ENCODE measurements at places on chromosomes 5 and 9. TPM values are rescaled to one million over a fixed set of nuclear protein-coding genes. Genes with fewer than 3 reads are reported as not detected.

DNA sequence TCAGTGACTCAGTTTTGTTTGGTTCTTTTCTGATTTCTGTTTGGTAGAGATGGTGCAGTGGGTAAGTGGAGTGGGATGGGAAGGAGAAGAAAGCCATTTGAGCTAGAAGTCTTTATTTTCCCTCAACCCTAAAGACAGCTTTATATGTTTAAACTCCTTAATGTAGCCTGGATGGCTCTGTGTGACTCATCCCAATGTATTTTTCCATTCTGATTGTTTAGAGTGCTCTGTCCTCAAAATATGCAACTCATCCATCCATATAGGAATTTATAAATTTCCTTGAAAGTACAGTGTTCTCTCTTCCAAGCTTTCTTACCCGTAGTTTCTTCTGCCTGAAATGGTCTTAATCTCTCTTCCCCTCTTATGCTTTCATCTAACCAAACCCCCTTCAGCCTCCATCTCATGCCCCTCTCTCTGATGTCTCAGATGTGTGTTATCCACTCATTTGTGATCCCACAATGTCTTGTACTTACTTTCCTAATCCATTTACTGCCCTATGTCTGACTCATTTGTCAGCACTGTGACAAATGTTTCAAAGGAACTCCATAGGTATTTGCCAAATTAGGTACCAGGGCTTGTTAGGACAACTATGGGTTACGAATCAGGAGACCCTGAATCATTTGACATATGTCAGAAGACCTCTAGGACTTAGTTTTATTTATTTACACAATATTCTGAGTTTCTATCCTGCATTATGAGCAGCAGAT is 217.5 kb upstream of the SGCD start:
- DNase-seq = no peak

DNA sequence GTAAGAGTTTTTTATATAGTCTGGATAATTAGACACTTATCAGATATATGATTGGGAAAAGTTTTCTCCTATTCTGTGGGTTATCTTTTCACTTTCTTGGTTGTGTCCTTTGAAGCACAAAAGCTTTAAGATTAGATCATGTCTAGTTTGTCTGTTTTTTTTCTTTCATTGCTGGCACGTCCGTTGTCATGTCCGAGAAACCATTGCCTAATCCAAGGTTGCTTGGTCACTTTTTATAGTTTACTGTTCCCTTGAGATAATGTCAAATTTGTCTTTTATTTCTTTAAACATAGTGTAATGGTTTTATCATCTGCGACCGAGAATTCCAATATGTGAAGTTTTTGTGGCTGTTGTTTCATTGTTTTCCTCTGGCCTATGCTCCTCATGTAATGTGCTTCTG is 28.8 kb downstream of the GARNL3 start:
- no peak for DNase-seq

DNA sequence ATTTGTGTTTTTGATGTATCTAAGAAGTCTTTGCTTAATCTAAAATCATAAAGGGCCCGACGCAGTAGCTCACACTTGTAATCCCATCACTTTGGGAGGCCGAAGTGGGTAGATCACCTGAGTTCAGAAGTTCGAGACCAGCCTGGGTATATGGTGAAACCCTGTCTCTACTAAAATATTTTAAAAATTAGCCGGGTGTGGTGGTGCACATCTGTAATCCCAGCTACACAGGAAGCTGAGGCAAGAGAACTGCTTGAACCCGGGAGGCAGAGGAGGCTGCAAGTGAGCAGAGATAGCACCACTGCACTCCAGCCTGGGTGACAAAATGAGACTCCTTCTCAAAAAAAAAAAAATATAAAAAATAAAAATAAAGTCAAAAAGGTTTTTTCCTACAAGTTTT is 9.6 kb downstream of the IL6ST start:
- no peak for DNase-seq

DNA sequence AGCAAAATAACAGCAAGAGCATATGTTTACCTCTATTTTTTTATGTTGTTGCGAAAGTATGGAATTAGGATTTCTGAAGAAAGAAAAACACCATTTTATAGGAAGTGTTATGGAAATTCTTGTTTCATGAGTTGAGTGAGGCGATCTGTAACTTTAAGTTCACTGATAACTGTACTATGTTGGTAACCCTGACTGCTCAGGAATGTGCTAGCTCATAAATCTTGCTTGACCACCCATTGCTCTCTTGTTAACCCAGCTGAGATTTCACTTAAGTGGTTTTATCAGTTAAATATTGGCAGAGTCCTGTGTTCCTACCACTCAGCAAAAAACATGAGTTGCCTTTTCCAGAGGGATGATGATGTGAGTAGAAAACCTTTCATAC is 91.1 kb upstream of the STARD4 start:
- DNase-seq = no peak

DNA sequence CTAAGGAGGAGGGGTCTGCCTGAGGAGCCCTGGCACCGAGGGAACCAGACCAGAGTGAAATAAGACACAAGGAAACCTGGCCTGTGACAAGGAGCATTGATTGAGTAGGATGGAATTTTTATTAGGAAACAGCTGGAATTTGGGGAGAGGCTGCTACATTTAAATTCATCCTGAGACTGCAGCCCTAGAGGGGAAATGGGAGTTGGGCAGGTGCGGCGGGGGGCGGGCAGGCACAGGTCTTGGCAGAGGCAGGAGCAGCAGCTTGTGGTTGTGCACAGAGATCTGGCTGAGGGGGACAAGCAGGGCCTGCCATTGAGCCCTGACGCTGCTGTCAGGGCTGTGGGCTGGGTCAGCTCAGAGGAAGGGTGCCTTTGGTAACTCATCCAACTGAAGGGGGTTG is 71.6 kb downstream of the PCDH1 start:
- no peak for DNase-seq

DNA sequence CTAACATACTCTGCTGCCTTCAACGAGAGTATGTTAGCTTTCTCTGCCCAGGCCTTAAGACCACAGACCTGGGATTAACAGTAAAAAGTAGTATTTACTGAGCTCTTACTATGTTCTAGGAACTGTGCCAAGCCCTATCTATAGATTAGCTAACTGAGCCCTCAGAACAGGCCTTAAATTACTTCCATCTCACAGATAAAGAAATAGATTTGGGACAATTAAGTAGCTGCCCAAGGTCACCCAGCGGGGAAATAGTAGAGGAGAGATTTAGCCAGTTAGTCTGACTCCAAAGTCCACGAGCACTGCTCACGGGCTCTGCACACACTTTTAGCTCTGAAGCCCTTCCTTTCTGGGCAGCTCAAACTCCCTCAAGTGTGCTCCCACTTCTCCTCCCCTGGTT is 64.5 kb upstream of the EQTN start:
- DNase-seq = no peak

Gene IFNB1
- 0.81 TPM for total RNA-seq

DNA sequence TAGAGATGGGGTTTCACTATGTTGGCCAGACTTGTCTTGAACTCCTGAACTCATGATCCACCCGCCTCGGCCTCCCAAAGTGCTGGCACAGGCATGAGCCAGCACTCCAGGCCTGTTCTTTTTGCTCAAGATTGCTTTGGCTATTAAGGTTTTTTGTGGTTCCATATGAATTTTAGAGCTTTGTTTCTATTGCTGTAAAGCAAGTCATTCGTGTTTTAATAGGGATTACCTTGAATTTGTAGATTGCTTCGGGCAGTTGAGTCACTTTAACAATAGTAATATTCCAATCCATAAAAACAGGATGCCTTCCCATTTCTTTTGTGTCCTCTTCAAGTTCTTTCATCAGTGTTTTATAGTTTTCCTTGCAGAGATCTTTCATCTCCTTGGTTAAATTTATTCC is 22.1 kb downstream of the C6 start:
- DNase-seq = no peak

Gene KDM4C
- 1.8 TPM for total RNA-seq

Gene VAV2
- total RNA-seq = 17.3 TPM

Gene SHLD3
- total RNA-seq = 4.7 TPM

Gene TENT4A
- total RNA-seq = 14.6 TPM

Gene TNC
- total RNA-seq = 4.2 TPM

- DNase-seq = no peak
Measured at GRCh38 chr5:115888027-115888426, 46.3 kb downstream of the AP3S1 start.

DNA sequence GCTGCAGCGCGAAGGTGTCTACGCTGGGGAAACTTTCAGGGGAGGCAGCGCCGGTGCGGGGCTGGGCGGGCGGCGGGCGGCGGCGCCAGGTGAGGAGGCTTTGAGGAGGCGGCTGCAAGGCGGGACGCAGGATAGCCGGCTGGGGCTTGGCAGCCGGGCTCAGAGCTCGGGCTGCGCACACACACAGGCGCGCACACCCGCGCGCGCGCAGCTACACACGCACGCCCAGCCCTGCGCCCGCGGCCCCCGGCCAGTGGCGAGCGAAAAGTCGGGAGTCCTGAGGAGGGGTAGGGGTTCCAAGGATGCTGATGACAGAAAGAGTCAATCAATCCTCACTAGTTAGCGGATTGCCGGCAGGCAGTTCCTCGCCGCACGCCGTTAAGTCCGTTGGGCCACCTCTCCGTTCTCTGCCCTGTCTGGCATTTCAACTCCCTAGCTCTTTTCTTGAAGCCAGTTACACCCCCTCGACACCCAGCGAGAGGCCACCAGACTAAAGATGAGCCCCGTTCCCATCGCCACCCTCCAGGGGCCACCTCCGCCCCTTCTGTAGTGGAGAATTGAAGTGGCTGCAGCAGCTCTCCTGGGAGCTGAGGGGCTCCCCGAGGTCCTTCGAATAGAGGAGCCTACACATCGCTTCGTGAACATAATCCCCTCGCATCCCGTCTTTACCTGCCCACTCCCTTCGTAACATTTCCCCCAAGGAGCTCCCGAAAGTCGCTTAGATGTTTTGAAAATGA is 1640.3 kb upstream of the C9orf72 start:
- DNase-seq = no peak

GRCh38 chr5:111514087-111514486 is 1.8 kb upstream of the STARD4 start:
- DNase-seq = no peak

Gene PCDHGA8
- 0.03 TPM for total RNA-seq

DNA sequence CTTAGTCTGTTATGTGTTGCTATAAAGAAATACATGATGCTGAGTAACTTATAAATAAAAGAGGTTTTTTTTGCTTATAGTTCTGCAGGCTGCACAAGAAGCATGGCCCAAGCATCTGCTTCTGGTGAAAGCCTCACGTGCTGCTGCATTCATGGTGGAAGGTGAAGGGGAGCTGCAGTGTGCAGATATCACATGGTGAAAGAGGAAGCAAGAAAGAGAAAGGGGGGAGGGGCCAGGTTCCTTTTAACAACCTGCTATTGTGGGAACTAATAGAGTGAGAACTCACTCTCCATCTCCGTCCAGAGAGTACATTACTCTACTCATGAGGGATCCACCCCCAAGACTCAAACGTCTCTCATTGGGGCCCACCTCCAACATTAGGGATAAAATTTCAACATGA is 12.5 kb upstream of the PARP8 start:
- no peak for DNase-seq

GRCh38 chr5:68433923-68434879 is 218.6 kb downstream of the PIK3R1 start:
- peak; percentile 94 for DNase-seq

Gene SMIM27
- total RNA-seq = not detected

- DNase-seq = peak; percentile 43
Measured at GRCh38 chr9:98074115-98074990, 17.8 kb downstream of the NANS start.

Gene IARS1
- total RNA-seq = 283 TPM

- DNase-seq = no peak
Measured at GRCh38 chr9:38652486-38652885, 32.1 kb upstream of the ANKRD18A start.

Gene CARTPT
- total RNA-seq = not detected

- no peak for DNase-seq
Measured at GRCh38 chr5:43638546-43638945, 35.6 kb downstream of the NNT start.

GRCh38 chr5:107502676-107503060 is 168.1 kb downstream of the EFNA5 start:
- DNase-seq = no peak

Gene GRIA1
- total RNA-seq = not detected

DNA sequence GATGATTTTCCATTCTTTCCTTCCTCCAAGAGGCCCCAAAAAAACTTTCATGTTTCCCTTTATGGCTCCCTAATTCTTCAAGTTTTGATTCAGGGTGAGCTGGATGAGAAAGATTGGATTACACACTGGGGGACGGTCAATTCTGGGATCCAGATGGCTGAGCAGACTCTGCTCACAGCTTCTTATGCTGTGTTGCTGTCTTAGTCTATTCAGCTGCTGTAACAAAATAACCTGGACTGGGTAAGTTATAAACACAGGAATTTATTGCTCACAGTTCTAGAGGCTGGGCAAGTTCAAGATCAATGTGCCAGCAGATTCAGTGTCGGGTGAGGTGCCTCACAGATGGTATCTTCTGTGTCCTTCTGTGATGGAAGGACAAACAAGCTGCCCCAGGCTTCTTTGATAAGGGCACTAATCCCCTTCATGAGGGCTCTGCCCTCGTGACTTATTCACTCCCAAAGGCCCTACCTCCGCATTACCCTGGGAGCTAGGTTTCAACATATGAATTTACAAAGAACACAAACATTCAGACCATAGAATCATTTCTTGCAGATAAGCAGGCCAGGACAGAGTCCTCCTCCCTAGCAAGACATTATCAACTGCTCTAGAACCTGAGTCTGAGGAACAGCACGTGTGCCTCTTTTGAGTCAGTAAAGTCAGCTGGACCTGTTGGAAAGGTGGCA is 23.1 kb upstream of the SMAD5 start:
- no peak for DNase-seq

Gene PCDHGC4
- not detected for total RNA-seq

GRCh38 chr5:74299833-74300232 is 340.7 kb downstream of the ENC1 start:
- no peak for DNase-seq

Gene AQP3
- 19.7 TPM for total RNA-seq

DNA sequence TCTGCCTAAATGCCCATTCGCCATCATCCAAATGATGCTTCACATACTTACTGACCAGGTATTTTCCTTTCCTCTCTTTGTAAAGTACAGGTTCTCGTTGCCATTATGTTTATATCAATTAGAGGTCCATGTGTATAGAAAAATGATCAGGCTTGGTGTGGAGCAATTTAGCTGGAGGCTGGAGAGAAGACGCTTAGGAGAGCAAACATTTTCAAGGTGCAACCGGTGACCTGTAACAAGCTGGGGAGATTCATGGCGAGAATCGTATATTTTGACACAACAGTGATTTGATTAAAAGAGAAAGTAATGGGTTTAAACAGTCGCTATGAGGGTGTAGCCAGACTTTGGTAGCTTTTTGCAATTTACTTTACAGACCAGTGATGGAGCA is 170.9 kb upstream of the TBCA start:
- DNase-seq = no peak

Data from MG63 (cell line).